Esophagus squamous epithelium (tissue), 5 donors: ENCODE measurements at places on chromosomes 1 and 21.
A peak's percentile ranks its signal among the peaks of the same experiment; 100 is the strongest.

GRCh38 chr21:41802684-41803083 lies 35.8 kb upstream of the RIPK4 start:
- DNase-seq, result no peak

- peak; percentile 62 for DNase-seq
Measured at GRCh38 chr1:18956193-18957135, at the start of gene IFFO2. IFFO2 (minus strand) TSS chr1:18956676; CDS start chr1:18956332, 344 bp downstream.

GRCh38 chr1:160744852-160745520 lies 5.9 kb downstream of the SLAMF7 start:
- DNase-seq, result no peak

- no peak for DNase-seq
Measured at GRCh38 chr1:8866173-8866791, 12.2 kb downstream of the ENO1 start.

DNA sequence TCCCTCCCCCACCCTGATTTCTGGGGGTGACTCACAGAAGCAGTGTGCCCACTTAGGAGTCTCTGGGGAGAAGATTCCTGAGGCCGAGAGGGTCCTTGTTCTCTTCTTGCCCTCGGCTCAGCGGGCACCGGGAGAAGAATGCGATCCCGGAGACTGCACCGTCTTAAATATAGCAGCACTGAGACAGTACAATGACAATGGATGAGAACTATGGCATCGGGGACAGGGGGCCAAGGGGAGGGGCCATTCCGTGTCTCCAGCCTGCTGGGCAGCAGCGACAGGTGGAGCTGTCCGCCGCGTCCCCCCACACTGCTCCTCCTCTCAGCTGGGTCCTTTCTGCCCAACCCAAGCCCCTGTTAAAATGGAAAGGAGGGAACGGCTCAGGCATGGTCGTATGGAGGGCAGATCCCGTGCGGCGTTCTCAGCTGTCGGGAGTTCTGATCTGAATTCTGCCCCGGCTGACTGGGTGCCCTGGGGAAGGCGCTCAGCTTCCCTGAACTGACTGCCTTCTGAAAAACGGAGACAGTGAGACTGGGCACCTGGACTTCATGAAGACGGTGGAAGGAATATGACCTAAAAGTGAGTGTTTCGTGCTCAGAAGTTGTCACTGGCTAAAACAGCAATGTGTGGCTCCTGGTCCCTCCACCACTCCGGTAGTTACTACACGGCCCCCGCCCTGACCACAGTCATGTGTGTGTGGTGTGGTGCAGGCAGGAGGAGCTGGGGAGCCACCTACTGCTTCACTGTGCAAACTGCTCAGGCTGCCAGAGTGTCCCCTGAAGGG lies at the start of gene MYOM3:
Gene MYOM3 (minus strand): TSS at position 140 of the 784 bp plus-strand sequence. CDS start 3,499 bp downstream, outside the sequence.
- no peak for DNase-seq

GRCh38 chr1:233540816-233541215 lies 73.1 kb upstream of the KCNK1 start:
- no peak for DNase-seq

DNA sequence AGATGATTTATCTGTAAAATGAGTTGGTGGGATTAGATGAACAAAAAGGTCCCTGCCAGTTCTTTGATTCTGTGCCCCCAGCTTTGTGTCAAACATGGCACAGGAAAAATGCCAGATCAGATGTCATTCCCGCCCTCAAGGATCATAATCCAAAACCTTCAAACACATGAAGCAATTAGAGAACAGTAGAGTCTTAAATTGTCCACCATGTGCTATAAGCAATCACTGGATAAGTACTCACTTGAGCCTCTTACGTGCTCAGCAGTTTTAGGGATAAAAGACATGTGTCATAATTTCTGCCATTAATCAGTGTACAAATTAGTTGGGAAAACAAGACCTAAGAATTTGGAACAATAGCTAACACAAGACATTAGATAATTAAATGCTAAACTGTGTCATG lies 15.4 kb upstream of the KIAA0040 start:
- no peak for DNase-seq

DNA sequence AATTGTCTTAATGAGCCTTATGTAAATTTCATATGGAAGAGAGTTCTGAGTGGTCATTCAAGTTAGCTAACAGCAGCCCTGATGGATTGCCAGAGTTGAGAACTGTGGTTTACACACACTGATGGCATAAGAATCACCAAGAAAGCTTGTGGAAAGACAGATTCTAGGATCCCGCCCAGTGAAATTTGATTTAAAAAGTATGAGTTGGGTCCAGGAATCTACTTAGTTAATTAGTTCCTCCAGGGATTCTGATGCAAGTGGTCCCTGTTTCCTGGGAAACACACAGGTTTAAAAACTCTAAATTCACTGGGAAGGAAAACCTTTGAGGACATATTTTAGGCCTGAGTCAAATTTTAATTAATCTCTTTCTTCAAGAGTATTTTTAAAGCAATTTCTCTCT lies 144.3 kb downstream of the NTPCR start:
- DNase-seq, result no peak

DNA sequence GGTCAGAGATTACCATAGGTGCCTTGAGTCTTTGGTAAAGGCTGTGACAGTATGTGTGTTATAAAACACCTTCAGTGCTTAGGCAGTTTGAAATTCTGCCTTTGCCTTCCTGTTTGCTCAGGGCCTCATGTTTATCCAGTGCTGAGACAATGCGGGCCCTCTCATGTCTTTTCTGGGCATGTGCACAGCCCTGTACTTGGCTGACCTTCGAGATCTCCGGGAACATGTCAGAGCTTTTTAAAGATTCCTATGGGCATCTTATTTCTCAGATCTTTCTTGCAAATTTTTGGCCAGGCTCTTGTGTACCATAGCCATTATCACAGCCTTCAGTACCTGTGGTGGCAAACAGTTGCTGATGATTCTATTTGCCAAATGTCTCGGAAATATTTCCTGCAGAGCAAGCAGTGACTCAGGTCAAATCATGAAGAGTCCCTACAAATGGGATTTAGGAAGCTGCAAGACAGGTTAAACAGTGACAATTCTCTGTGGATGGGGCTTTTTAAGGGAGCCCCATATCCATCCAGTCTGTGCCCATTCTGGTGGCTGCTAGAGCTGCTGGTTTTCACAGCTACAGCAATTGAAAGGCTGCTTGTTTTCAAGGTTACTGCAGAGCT lies 42.1 kb downstream of the HOOK1 start:
- no peak for DNase-seq

DNA sequence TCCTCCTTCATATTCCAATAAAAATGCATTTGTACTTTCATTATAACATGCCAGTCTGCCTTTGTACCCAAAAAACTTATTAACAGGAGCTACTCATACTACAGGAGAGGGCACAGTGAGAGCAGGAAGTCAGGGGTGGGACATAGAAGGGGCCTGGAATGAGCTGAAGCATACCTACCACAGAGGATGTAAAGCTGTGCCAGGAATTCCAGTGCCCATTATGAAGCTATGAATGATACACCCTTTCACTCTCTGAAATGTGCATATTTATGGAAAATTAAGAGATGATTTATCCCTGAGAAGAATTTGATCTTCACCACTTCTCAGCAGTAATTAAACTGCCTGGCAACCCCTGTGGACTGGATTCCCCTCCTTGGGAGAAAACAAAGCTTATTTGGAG lies 65.8 kb downstream of the ATP5PO start:
- DNase-seq, result no peak

DNA sequence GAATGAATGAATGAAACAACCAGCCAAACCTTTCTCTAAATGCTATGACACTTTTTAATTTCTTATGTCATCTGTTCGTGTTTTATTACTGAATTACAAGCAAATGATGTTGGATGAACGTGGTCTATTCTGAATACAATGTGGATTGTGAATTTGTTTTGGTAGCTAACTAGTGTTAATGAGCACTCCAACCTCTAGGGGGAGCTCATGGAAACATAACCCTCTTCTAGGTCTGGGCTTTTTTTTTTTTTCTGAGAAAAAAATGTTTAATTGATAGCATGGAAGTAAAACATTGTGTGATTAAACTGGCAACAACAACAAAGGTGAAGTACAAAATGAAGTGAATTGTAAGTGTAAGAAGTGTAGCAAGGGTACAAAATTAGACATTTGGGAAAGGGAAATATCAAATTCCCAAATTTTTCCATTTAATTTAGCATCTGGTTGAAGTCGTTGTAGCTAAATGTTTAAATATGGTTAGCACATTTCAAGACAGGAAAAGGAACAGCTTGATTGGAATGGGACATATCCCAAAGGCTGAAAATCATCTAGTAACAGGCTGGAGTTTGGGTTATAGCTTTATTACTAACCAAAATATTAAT lies 42.6 kb upstream of the PTGS2 start:
- DNase-seq, result no peak

GRCh38 chr1:165793951-165794350 lies 25.3 kb upstream of the TMCO1 start:
- DNase-seq, result no peak

DNA sequence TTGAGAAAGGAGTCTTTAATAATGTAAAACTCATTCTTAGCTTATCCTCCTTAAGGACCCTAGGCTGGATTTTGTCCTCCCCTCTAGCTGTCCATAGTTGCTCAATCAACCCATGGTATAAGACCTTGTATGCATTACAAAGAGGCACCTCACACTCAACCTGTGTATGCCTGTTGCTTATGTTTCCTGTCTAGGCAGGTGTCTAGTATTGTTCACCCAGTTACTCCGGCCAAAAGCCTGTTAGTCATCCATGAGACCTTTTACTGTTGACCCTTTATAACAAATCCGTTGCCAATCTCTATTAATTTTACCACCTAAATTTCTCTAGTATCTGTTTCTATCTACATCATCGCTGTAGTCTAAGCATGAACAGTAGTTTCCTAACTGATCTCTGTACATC lies 3.7 kb downstream of the LYPLAL1 start:
- no peak for DNase-seq

DNA sequence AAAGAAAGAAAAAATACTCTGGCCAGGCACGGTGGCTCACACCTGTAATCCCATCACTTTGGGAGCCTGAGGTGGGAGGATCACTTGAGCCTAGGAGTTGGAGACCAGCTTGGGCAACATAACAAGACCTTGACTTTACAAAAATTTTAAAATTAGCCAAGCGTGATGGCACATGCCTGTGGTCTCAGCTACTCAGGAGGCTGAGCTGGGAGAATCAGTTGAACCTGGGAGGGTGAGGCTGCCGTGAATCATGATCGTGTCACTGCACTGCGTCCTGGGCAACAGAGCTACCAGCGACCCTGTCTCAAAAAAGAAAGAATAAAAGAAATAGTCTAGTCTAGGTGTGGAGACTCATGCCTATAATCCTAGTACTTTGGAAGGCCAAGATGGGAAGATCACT lies 22.3 kb downstream of the RRP1B start:
- no peak for DNase-seq

- DNase-seq, result no peak
Measured at GRCh38 chr1:54326543-54327385, 79.4 kb downstream of the SSBP3 start.

DNA sequence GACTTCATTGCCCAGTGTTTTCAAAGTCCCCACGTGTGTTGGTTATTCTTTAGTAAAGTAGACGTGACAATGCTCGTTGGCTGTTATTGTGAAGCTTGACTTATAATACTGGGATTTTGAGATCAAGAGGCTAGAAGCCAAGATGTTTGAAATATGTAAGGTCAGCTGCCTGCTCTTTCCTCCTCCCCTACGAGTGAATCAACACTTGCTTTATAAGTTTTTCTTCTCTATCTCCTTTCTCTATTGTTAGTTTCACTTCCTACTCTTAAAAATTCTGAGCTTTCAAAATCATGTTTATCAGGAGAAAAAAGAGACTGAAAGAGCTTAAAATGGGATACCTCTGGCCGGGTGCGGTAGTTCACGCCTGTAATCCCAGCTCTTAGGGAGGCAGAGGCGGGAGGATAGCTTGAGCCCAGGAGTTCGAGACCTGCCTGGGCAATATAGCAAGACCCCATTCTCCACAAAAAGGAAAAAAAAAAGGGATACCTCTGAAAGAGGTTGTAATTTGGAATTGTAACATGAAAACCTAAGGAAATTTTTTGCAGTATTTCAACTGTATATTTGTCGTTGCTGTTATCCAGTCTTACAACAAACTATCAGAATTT lies 72.0 kb downstream of the EPB41 start:
- DNase-seq, result no peak

GRCh38 chr1:55117941-55118340 lies 78.6 kb downstream of the PCSK9 start:
- no peak for DNase-seq

- no peak for DNase-seq
Measured at GRCh38 chr1:6352138-6352563, 41.4 kb downstream of the ACOT7 start.

DNA sequence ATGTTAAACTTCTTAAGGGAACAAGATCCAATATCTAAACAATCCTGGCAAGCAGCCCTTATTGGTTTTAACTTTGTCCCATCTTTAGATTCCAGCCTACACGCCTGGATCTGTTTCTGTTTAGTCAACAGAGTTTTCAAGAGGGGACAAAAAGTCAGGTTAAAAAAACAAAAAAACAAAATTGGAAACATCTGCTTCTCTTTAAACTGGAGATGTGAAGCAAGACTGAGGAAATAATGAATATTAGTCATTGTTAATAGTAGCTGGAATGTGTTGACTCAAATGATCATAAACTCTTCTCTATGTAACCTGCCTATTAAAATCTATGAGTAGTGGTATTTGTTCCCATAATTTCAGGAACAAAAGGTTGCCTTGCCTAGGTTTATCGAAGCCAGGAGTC lies 55.0 kb downstream of the NID1 start:
- DNase-seq, result no peak

- DNase-seq, result no peak
Measured at GRCh38 chr1:245090491-245091090, 64.2 kb upstream of the KIF26B start.

DNA sequence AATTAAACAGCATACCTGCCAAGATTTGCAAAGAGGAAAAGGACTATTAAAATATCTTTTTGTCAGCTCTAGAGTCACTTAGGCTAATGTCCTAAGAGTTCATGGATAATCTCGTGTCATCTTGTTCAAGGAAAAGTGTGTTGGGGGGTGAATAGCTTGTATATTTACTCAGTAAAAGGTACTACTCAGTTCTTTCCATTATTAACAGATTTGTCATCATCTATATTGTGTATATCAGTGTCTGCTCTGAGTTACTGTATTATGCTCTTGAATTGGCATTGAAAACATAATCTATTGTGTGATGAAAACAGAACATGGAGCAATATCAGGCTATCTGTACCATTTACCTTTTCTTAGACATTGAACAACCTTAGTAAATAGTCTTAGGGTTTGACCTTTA lies 41.9 kb downstream of the SMG7 start:
- DNase-seq, result no peak

DNA sequence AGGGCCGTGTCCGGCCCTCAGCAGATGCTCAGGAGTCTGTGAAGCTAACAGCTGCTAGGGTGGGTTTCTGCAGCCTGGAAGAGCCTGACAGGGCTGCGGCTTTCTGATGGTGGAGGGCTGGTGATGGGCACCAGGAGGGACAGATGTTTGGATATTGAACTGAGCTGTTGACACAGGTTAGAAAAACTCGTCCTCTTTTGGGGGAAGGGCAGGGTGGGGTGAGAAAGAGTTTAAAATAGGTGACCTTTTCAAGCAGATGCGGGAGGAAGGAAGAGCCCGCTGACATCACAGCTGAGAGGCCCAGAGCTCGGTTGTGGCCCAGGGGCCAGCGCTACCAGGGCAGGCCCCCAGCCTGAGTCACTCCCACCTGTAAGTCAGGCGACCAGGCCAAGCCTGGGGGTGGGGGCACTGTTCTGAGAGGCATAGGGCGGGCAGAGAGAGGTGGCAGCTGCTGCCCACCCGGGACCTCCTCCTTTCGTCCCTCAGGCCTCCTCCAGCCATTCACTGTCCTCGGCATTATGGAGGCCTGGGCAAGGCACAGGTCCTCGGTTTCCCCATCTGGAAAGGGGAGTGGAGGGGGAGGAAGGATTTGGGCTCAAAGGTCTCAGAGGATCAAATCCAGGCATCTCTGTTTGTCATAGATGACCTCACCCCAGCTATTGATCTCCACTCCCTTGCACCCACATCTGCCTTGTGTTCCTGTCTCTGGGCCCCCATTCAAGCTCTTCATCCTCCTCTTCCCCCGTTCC lies 32.3 kb upstream of the ID3 start:
- no peak for DNase-seq
